EL (cell line): ENCODE measurements at places on chromosomes 7 and 10.

DNA sequence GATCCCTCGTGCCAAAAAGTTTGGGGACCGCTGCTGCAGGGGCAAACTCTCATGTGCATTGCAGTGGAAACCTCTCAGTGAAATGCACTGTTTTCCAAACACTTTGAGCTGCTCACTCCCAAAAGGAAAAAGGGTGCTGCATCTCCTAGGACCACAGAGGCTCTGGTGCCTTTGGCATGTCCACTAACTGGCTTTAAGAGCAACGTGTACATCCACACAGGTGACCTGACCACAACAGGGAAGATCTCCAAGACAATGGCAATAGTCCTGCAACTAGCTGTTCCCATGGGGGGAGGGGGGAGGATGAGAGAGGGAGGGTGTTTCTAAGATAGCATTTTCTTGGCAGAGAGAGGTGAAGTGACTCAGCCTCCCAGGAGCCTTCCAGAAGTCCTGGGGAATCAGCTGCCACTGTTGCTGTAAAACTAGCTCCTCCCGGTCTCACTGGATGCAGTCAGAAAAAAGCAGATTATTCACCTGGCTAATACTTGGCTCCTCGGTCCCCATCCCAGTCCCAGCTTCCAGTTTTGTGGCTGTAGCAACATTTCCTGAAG, 181.7 kb downstream of the HECW1 start:
- peak; percentile 60 for DNase-seq

DNA sequence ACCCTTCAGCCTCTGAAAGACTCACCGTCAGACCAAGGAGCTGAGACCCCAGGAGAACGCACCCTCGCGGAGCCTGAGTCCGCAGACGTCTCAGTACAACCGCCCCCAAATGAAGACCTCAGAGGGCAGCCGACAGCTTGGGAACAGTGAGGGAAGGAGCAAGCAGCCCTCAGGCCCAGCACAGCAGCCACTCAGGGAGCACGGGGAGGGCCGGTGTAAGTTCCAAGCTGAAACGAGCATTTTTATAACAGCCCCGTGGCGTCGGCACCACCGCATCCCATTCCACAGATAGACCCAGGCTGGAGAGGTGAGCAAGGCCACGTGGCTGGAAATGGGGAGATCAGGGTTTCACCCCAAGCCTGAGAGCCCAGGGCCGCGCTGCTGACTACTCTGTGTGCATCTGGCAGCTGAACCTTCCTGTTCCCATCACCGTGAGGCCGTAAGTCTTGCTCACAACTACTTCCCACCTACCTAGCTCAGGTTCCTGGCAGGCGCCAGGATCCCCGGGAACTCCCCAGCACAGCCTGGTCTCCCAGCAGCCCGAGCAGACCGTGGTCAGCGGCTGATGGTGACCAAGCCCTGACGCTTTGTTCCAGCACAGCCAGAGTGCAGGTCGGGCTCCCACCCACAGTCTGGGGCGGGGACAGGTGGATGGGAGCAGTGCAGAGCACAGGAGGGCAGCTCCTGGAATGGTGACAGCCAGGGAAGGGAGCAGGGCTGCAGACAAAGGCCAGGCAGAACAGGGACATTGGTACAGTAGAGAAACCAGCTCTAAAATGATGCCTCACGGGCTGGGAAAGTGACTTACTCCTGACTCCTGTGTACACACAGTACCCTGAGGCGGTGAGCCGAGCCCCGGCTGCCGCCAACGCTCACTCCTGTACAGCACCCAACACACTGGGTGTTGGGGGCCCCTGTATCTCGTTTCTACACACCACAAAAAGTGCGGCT, 6.1 kb upstream of the NOM1 start:
- no peak for DNase-seq

DNA sequence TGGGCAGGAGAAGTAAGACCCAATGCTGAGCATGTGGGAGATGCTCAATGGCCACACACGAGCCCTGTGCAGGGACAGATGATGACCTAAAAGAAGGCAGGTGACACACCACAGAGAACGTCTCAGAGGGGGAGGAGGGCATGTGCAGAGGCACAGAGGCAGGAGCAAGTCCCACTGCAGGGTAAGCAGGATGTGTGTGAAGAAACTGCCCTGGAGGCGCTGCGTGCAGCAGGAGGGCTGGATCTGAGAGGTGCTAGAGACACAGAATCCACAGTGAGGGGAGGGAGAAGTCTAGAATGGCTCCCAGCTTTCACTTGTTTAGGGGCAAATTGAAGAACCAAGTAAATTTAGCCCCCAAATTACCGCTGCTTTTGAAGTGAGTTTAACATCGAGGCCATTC, 14.9 kb downstream of the DYDC2 start:
- no peak for DNase-seq

GRCh38 chr7:46452561-46453135, 531.6 kb upstream of the IGFBP3 start:
- DNase-seq, result no peak

- DNase-seq, result no peak
Observed at GRCh38 chr10:98832196-98832595, 385.5 kb upstream of the HPS1 start.

DNA sequence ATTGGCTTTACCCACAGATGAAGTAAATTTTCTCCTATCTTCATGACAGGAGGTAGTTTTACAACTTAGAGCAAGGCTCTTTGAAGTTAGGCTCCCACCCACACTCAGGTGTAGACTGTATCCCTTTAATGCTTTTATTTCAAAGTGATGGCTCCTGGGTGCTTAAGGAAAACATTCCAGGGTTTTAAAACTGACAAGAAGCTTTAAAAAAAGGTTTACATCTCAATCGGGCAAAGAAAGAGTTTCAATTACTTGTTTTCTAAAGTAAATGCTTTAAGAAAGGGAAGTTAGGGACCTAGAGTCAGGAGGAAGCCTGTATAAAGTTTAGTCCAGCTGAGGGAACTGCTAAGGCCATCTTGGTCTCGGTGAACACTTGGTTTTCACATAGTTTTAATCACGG, 1153.8 kb upstream of the C7orf33 start:
- DNase-seq, result no peak

- DNase-seq, result peak; percentile 79
Observed at GRCh38 chr7:22663357-22663718, 63.7 kb upstream of the IL6 start.

DNA sequence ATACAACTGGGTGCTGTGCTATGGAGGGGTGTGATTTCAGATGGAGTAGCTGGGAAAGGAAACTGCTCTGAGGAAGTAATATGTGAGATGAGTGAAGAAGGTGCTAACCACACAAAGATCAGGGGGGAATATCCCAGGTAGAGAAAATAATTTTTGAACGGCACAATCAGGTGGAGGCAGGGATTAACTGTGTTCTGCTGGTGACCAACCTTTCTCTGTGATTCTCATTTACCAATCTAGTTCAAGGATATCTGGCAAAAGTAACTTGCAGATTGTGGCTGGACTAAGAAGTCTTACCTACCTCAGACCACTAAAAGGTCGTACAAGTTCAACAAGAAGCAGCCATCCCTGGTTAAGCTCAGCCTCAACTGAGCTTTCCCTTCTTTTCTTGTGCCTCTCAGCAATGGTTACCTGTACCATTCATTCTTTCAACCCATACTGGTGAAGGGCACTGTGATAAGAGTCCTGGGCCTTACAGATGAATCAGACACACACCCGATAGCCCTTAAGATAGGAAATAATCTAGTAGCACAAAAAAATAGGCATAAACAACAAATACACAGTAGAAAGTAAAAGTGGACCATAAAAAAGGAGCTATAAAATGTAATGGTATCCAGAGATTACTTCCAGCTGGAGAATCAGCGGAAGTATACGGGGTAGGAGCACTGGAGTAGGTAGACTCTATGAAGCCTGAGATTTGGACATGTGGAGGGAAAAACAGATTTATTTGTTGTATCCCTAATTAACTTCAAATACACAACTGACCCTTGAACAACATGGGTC, 96.6 kb downstream of the UBE2H start:
- no peak for DNase-seq

GRCh38 chr10:74822521-74823089, 3.8 kb upstream of the KAT6B start:
- DNase-seq, result peak; percentile 29

DNA sequence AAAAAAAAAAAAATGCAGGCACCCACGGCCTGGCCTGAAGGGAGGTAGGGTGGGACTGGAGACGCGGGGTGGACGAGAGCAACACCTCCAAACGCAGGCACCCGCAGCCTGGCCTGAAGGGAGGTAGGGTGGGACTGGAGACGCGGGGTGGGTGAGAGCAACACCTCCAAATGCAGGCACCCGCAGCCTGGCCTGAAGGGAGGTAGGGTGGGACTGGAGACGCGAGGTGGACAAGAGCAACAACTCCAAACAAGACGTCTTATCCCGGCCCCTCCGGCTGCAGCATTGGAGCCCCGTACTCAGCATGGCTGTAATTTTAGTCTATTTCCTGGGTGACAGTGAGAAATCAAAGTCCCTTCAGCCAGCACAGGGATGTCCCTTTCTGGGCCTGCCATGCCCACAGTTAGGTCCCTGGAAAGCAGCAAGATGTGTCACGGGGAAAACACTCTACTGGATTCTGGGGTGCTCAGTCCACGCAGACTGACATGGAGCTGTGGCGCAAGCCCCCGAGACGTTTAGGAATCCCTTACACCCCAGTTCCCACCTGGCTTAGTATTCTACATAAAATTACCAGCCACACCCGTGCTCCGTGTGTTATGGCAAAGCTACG, 119.9 kb downstream of the WDR37 start:
- DNase-seq, result no peak

GRCh38 chr10:81961451-81962184, 86.6 kb downstream of the NRG3 start:
- no peak for DNase-seq

GRCh38 chr10:103822800-103823199, 32.6 kb downstream of the SH3PXD2A start:
- DNase-seq, result no peak

DNA sequence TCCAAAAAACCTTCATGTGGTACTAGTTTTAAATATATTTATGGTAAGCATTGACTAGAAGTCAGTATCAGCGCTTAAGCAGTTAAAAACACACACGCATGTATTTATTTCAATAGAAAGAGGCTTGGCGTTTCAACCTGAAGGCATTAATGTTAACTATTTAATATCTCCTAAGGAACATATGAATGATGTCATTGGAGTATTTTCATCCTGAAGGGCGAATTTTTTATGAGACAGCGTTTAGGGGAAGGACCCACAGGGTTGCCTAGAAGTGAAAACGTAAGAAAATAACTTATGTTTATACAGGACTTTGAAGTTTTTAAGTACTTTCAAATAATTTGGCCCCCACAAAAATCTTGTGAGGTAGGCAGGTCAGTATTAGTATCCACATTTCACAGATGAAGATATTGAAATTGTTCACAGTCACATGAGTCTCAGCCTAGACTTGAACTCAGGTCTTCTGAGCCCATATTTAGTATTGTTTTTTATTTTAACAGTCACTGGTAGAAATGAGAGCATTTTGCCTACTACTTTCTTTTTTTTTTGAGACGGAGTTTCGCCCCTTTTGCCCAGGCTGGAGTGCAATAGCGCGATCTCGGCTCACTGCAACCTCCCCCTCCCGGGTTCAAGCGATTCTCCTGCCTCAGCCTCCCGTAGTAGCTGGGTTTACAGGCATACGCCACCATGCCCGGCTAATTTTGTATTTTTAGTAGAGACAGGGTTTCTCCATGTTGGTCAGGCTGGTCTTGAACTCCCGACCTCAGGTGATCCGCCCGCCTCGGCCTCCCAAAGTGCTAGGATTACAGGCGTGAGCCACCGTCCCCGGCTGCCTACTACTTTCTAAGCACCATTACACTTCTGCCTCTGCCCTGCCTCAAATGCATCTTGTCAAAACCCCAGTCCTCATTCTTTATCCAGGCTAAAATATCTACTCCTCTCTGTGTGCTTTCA, 1.8 kb downstream of the SLK start:
- peak; percentile 36 for DNase-seq

DNA sequence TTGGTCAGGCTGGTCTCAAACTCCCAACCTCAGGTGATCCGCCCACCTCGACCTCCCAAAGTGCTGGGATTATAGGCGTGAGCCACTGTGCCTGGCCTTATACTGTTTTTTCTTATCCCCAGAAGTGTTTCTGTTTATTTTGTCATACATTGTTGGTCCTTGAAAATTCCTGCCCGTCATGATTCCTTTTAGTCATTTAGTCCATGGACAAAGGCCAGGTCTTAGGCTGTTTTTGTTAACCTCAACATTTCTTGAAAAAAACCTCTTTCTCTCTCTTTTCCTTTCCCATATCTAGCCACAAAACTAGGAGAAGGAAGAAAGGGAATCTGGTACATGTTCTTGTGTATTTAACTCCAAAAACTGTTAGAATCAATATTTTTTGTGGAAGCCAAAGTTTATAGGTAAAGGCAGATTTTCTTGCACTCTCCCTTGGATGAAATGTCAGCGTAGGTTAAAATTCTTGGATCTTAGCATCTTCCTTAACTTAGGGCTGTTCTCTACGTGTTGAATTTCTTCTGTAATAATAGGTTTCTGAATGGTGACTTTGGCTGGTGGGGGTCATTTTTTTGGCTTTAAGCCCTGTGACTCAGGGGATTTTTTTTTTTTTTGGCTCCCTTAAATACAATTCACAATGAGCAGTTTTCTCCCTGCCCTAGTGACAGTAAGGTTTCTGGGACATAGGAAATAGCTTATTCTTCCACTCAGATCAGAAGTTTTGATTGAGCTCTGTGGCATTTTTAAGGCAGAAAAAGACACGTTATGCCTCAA, 500.8 kb downstream of the AUTS2 start:
- DNase-seq, result no peak

- DNase-seq, result peak; percentile 59
Observed at GRCh38 chr10:36759141-36759805, 366.1 kb upstream of the ANKRD30A start.

DNA sequence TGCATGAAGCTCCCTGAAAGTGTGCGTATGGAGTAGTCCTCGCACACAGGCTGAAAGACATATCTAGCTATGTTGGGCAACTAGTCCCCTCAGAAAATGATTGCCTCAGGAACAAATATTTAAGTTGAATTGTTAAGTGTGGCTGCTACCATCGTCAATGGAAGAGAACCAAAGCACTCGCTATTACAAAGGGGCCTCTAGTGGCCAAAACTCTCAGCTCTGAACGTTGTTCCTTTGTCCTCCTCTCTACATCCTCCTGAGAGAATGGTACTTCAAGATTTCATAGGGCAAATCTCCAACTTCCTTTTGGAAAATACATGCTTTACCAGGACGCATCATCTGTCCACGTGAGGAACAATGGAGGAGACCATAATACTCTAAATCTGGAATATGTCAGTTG, 209.9 kb downstream of the NRG3 start:
- DNase-seq, result no peak

GRCh38 chr10:99672884-99673283, 13.6 kb downstream of the ENTPD7 start:
- no peak for DNase-seq

GRCh38 chr7:46301677-46302076, 380.6 kb upstream of the IGFBP3 start:
- DNase-seq, result peak; percentile 44
